NCI-H2107 (cell line): ENCODE measurements at places on chromosomes 6 and 20.

DNA sequence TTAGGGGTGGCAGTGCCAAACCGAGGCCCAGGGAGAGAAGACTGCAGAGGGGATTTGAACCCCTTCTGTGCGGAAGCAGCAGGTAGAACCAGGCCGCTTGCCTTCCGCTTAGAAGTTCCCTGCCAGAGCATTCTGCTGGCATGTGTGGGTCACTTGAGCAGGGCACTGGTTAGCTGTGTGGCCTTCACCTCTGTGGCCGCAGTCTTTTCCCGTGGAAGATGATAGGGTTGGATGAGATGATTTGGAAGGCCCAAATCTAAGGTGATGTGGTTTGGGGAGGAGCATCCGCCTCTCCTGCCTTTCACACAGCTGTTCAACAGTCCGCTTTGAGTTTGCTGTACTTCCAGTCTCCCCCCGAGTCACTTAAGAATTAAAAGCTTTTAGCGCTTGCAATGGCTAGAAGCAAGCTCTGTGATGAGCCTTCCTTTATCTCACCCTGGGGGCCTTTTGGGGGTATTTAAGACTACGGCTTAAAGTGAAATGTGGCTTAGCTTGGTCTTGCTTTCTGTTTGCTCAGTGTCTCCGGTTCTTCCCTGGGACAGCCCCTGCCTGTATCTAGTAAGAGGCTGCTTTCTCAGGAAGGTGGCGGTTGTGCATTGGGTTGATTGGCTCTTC lies 743 bp downstream of the CMTR1 start:
- DNase-seq, result no peak

- DNase-seq, result no peak
Observed at GRCh38 chr6:14476793-14477531, 359.4 kb downstream of the CD83 start.

GRCh38 chr6:154249499-154250298 lies 106.9 kb downstream of the IPCEF1 start:
- DNase-seq, result no peak

GRCh38 chr6:11448038-11448437 lies 89.5 kb upstream of the TMEM170B start:
- DNase-seq, result no peak

GRCh38 chr20:36391456-36391855 lies 85.3 kb downstream of the DLGAP4 start:
- no peak for DNase-seq

DNA sequence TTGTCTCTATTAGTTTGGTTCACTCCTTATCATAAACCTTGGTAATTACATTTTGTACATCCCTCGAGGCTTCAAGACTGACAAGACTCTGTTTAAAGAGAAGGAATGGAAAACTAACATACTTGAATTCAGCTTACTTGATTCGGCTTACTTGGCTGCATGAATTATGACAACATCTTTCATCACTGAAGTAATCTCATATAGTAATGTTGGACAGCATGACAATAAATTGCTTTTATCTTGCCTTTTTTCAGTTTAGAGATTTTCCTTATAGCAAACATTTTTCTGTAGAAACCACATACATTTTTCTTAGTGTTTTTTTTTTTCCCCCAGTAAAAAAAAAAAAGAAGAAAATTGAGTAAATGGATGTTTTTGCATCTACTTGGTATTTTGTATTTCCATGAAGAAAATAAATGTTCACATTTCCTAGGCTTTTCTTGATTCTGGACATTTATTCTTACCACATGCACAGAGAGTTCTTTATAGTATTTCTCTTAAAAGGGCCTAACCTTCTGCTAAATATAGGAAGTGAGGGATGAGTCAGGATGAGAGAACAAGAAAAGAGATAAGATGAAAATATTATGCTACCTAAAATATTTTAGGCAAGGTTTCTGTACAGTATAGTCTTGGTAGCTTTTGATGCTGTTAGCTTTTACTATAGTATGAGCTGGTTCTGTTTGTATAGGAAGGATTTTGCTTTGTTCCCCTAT lies 101.0 kb upstream of the HDGFL1 start:
- no peak for DNase-seq

- no peak for DNase-seq
Observed at GRCh38 chr6:49151957-49152356, 311.1 kb downstream of the MMUT start.
